Esophagus muscularis mucosa (tissue), 4 donors: ENCODE measurements at places on chromosomes 13 and 19. TPM values are rescaled to one million over a fixed set of nuclear protein-coding genes. Genes with fewer than 3 reads are reported as not detected.

GRCh38 chr13:21871919-21872318, 201.0 kb downstream of the FGF9 start:
- DNase-seq: peak; percentile 89

Gene MYO1F
- 21.2 TPM for total RNA-seq

- DNase-seq: peak; percentile 85
Measured at GRCh38 chr13:113586661-113587479, 2.3 kb downstream of the TFDP1 start.

DNA sequence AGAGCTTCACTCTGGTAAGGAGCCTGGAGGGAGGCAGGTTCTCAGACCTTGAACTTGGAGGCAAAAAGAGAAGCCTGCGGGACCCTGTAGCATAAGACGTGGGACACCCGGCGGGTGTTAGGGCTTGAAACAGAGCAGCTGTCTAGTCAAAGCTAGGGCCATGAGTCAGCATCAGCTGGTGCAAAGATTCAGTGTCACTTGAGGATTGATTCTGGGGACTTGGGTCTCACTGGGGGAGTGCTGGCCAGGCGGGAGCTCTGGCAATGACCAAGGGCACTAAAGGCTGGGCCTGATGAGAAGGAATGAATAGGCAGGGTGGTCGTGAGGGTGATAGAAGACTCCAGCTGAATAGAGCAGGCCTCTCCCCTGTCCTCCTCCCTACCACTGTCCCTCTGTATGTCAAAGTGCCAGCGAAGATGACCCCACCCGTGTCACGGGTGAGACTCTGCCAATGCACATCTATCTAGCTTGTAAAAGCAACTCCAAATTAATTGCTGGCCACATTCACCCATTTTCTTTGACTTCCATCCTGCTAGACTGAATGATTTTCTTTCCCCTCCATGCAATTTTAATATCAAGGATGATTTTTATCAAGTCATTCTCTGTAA, 97.1 kb downstream of the MBNL2 start:
- no peak for DNase-seq

Gene GJA3
- not detected for total RNA-seq

- DNase-seq: no peak
Measured at GRCh38 chr13:102185375-102185984, 216.4 kb downstream of the FGF14 start.

- DNase-seq: no peak
Measured at GRCh38 chr13:35159041-35159440, 217.0 kb downstream of the NBEA start.

- no peak for DNase-seq
Measured at GRCh38 chr19:6608940-6609339, 18.0 kb upstream of the CD70 start.

GRCh38 chr19:7366701-7367420, 18.1 kb downstream of the ARHGEF18 start:
- no peak for DNase-seq

Gene RFPL4AL1
- not detected for total RNA-seq

- DNase-seq: no peak
Measured at GRCh38 chr13:49258089-49258796, 10.5 kb downstream of the CDADC1 start.

DNA sequence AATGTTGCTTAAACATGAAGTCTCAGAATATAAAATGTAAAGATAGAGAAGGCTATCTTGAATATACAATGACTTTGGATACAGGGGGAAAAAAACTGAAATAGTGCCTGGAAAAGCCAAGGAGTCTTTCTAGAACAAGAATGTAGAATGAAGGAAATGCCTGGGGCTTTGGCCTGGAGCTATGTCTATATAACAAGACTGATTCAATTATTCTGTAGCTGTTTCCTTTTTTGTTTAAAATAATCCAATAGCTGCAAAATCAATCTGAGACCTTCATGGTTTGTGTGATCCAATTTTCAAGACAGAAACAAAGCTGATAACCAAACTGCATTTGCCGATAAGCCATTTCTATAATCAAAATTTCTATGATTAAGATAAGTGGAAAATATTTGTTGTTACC, 530.9 kb upstream of the NBEA start:
- no peak for DNase-seq

Gene ZNF575
- 0.80 TPM for total RNA-seq

Gene ZNF91
- total RNA-seq: 28.8 TPM

Gene ZNF546
- 8.5 TPM for total RNA-seq

DNA sequence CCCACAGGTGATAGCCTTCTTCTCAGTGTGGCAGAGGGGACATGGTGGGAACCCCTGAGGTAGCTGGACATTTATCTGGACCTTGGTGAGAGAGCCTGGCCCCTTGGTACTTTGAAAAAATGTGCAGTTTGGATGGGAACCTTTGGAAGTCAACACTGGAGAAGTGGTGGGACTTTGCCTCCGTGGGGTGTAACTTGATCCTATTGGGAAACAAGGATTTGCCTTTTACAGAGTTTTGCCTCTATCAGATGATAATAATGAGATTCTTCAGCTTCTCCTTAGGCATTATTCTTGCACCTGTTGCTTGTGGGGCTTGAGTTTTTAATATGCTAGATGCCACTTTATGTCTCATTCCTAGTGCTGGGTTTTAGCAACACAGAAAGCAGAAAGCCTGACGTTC, 99.0 kb downstream of the ERCC5 start:
- DNase-seq: peak; percentile 62

Gene DIRAS1
- total RNA-seq: 14.1 TPM

DNA sequence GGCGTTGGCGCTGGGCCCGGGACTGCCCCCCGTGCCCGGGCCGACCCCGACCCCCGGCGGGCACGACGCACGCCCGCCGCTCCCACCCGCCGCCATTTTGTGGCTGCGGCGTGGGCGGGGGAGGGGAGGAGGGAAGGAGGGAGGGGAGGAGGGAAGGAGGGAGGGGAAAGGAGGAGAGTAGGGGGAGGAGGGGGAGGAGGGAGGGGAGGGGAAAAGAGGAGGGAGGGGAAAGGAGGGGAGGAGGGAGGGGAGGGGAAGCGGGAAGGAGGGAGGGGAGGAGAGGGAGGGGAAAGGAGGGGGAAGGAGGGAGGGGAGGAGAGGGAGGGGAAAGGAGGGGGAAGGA, at the start of gene BTBD2:
TSS of gene BTBD2 (minus strand) at position 107 of the 343 bp plus-strand sequence. CDS start at position 96, 11 bp downstream.
- no peak for DNase-seq

Gene ZNF98
- 0.17 TPM for total RNA-seq

- DNase-seq: no peak
Measured at GRCh38 chr19:17128403-17128802, 52.8 kb downstream of the MYO9B start.

Gene MEIOSIN
- total RNA-seq: not detected

DNA sequence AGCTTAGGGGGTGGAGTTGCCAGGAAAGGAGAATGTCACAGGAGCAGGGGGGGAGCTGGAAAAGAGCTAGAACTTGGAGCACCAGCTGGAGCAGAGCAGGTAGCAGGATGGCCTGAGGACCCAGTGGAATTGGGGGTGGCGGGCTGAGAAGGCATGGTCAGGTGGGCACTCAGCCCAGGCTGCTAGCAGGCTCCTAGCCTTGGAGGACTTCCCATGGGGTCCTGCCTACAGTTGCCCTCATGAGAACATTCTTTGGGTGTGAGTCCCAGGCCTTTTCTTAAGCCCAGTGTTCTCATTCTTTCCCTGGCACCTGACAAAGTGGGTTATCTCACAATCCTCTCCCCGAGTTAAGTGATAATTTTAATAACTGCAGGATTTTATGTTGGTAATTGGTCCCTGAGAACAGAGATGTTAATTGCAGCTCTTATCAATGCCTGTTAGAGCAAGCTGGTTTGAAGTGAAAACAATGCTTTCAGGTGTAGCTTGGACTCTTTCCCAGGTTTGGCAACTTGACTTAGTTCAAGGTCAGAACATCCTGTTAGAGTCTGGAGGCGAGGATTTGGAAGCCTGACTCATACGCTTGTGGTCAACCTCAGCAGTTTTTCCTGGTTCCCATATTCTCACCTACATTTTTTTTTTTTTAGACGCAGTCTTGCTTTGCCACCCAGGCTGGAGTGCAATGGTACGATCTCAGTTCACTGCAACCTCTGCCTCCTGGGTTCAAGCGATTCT, 18.1 kb upstream of the OLFM4 start:
- peak; percentile 68 for DNase-seq

Gene CD70
- 0.84 TPM for total RNA-seq

Gene ITM2B
- 300 TPM for total RNA-seq
